Colonic mucosa (tissue), 4 donors: ENCODE measurements at places on chromosomes 1 and 21.

DNA sequence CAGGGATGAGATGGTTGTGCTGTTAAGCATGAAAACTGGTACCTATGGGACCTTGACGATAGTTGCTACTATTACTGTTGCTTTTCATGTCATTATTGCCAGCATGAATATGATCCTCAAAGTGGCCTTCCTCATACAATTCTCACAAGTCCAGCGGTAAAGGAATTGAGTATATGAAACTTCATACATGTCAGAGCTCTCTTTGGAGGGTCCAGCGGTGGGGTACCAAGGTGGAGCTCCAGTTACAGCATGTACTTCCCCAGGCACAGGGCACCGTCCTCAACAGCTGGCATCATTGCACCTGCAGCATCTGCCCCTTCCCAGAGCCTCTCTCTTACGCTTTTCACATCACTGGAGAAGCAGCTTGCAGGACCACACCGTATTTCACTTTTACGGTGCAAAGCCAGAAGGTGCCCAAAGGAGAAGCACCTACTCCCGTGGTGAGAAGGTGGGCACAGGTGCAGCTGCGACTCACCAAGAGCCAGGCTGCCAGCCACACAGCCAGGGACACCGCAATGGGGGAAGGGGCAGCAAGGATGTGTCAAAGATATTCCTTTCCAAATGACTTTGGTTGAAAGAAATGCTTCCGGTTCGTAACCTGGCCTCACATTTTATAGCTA, 166.4 kb upstream of the IRF2BP2 start:
- no peak for DNase-seq

GRCh38 chr1:27569506-27570291, 34.2 kb downstream of the AHDC1 start:
- no peak for DNase-seq

DNA sequence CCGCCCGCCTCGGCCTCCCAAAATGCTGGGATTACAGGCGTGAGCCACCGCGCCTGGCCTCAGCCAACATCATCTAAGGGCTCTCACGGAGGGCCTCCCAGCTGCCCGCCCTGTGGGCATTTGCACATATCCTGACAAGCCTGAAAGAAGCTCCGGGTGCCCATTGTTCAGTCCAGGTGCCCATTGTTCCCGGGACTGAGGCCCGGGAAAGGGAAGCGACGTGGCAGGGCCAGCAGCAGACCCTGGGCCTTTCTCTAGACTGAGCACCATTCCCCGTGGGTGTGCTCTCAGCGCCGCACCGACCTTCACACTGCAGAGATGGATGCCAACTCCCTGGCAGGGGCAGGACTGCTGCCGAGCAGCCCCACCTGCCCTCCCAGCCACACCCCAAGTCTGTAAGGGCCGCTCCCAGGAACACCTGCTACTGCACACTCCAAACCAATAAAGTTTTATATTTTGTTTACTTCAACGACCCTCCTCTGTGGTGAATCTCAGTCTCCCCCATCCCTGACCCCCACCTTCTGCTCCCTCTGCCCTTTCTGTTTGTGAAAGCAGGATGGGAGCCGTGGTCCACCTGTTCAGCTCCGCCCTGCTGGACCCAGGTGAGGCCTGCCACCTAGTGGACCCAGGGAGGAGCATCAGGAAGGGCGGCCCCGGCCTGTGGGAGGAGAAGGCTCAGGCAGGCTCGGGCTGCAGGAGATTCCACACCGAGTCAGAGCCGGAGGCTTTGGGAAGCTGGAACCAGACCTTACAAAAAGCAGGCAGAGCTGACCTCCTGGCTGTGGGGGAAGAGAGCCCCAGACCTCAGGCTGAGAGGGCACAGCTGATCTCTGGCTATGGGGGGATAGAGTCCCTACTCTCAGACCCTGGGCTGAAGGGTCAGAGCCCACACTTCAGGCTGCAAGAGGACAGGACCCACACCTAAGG, 1.1 kb upstream of the TMEM82 start:
- DNase-seq = peak; percentile 93

GRCh38 chr1:203098914-203099520, 13.2 kb upstream of the MYOG start:
- DNase-seq = no peak

GRCh38 chr1:13469343-13469742, 44.5 kb downstream of the LRRC38 start:
- DNase-seq = no peak

DNA sequence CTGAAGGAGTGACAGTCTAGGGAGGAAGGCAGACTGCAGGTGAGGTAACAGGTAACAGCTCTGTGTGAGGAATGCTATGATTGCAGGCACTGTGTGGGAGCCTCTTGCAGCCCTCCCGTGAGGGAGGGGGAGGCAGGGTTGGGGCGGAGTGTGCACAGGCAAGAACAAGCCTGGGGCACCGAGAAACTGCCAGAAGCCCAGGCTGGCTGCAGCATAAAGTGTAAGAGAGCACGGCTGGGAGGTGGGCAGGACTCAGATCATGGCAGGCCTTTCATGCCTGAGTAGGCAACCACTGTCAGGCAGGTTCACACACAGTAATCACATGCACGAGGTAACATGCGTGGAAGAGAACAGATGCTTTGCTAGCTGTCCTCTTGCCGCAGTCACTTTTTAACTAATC, 11.3 kb upstream of the RHEX start:
- DNase-seq = peak; percentile 17

- no peak for DNase-seq
Observed at GRCh38 chr1:204498981-204499380, 4.4 kb upstream of the PIK3C2B start.

GRCh38 chr1:174550296-174550695, 102.5 kb downstream of the GPR52 start:
- DNase-seq = no peak

- DNase-seq = no peak
Observed at GRCh38 chr1:56495538-56495937, 83.8 kb downstream of the PLPP3 start.

DNA sequence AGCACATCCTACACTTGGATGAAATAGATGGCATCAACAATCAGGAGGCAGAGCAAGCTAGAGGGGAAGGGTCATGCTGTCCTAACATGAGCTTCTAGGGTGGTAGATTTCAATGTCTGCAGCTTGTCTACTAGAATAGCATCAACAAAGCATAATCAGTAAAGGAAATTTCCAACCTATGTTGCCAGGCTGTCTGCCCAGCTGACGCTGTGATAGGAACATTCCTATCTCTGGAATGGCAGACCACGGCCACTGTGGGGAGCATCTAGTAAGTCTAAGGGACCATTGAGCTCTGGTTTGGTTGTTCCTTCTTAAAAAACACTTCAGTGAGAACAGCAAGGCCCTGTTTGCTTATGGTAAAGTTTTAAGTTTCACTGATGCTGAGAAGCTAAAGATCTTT, 206.8 kb downstream of the PAPPA2 start:
- DNase-seq = no peak

DNA sequence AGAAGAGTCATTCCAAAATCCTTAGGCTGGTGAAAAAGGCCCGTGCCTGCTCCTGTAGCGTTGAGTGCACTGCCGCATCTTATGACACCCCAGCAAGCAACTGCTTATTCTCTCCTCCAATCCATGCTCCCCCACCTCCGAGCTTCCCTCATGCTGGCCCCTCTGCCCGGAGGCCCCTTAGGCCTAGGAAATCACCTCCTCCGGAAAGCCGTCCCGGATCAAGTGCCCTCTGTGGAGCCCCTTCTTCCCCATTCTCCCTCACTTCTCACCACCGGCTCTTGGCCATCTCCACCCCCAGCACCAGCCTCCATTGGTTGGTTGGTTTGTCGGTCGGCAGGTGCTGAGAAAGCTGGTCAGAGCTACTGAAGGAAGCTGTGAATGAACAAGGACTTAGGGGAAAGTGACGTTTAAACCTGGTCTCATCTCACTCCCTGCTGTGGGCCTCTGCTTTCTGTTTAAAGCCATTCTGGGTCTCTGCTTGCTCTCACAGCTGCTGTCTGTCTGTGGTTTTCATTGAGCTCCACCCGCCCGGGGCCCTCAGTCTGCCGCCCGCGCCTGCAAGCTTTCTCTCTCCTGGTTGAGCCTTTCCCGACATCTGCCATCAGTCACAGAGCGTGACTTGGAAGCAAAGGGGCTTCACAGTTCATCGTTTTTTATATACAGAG, 122.2 kb downstream of the KCNN3 start:
- no peak for DNase-seq

DNA sequence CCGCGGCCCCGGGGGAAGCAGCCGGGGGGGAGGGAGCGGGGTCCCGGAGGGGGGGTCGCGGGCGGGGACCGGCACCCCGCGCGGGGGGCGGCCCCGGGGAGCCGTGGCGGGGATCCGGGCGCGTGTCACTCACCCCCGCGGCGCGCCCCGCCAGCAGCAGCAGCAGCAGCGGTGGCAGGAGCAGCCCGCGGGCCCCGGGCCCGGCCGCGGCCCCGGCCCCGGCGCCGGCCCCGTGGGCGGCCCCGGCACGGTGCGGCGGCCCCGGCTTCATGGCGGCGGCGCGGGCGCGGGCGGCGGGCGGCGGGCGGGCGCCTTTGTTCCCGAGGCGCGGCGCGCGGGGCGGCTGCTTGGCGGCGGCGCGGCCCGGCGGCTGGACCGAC, 252 bp downstream of the SDC3 start:
- DNase-seq = no peak

DNA sequence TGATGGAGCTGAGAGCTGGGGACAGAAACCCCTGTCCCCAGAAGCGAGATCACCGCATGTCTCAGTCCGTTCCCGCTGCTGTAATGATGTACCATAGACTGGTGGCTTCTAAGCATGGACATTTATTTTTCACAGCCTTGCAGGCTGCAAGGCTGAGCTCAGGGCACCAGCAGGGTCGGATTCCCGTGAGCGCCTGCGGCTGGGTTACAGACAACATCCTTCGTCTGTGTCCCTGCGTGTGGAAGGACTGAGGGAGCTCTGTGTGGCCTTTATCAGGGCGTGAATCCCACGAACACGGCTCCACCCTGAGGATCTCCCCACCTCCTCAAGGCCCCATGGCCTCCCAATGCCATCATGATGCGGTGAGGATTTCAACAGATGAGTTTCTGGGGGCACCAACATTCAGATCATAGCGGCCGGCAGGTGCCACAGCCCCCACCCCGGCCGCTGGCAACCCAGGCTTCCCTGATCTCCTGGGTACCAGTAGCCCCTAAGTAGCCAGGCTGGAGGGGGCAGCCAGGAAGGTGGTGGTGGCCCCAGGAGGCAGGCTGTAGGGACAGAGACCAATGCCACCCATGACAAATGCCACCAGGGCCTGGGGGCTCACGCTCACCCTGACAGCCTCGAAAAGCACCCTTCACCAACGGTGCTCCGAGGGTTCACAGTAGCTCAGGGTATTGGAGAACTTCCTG, 104.4 kb downstream of the CRYAA start:
- no peak for DNase-seq

DNA sequence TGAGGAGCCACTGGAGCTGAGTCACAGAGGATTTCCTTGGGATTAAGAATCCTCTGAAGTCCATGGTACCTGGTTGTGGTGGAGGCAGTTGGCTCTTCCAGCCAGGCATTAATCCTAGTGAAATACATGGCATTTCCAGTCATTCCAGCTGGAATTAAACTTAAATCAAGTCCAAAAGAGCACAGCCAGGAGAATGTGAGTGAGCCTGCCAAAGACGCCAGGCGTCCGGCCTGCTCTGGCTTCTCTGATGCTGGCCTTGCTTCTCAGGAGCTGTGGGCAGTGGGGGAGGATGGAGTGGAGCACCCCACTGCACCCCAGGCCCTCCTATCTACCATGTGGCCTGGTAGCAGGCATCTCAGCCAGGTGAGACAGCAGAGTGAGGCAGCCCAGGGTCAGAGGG, 23.4 kb upstream of the TENT5C start:
- DNase-seq = no peak

- DNase-seq = no peak
Observed at GRCh38 chr1:214542275-214543199, 8.9 kb downstream of the PTPN14 start.

GRCh38 chr1:71081697-71082080, 854 bp upstream of the ZRANB2 start:
- no peak for DNase-seq

GRCh38 chr1:36533897-36534296, 51.2 kb upstream of the CSF3R start:
- no peak for DNase-seq

GRCh38 chr1:37730376-37730775, 34.5 kb downstream of the EPHA10 start:
- no peak for DNase-seq

DNA sequence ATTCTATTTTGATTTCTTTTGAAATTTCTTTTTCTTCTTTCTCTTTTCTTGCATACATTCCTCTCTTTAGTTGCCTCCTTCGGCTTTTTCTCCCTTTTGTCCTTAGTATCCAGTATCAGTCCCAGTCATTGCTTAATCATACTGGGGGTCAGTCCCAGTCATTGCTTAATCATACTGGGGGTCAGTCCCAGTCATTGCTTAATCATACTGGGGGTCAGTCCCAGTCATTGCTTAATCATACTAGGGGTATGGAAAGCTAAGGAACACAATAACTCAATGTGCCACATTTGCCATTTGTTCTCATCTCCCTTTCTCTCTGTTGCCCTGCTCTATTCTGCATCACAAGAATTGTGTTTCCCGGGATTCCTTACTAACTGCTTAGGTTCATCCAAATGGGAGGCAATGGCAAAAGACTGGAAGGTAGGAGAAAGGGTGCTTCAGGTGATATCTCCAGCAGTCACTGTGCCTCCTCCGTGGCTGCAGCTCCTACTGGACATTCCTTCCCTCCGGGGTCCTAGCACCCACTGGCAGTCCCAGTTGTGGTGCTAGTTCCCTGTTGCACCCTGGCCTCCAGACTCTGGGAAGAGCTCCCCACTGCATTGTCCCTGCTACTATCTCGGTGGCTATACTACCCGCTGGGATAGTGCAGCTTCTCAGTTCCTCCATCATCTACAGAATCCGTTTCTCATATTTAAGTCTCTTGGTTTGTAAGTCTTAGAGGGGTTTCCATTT, 32.6 kb upstream of the LAMC1 start:
- DNase-seq = no peak
